T-helper 2 cell treated with Interferon-gamma antibody and Interleukin-4, amounts not matched to agents 5 μg/mL and 100 μg/mL, for 36 hours (primary cell): ENCODE measurements at places on chromosomes 1 and 21.

- DNase-seq = no peak
Observed at GRCh38 chr1:225446595-225446960, 18.7 kb upstream of the LBR start.

DNA sequence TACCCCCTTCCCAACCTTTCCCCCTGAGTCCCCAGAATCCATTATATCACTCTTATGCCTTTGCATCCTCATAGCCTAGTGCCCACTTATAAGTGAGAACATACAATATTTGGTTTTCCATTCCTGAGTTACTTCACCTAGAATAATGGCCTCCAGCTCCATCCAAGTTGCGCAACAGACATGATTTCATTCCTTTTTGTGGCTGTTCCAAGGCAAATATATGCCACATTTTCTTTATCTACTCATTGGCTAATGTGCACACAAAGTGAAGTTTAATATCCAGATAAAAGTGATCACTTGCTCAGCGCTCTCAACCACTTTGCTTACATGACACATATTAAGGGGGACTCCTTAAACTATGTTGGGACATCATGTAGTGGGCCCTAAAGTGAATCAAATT is 72.4 kb upstream of the TIAM1 start:
- DNase-seq = no peak

- no peak for DNase-seq
Observed at GRCh38 chr21:38179511-38179910, 77.3 kb upstream of the KCNJ15 start.

DNA sequence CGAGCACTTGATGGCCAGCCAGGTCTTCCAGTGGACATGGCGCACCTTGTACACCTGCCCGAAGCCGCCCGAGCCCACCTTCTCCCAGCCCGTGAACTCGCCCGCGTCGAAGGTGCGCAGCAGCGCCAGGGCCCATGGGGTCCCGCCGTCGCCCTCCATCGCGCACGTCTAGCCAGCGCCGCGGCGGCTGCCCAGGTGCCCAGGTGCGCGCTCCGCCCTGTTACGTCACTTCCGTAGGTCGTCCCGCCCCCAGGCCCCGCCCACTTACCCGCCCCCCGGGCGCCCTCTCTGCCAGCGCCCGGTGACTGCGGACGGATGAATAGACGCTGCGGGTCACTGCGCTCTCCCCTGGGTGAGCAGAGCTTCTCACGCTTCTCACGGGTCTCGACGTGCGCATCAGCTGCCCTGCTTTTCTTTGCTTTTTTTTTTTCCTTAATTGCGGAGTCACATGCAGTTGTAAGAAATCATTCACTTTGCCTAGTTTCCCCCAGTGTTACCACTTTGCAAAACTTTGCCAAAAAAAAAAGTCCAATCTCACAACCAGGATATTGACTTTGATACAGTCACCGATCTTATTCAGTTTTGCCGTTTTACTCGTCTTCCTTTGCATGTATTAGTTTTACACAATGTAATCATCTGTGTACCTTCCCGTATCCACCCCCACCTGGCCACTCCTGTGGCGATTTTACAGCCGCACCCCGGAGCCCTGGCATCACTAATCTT is at the start of gene RIPK4:
TSS of gene RIPK4 (minus strand) at position 170 of the 723 bp plus-strand sequence. CDS start at position 159, 11 bp downstream.
- DNase-seq = no peak

- DNase-seq = no peak
Observed at GRCh38 chr1:165882168-165882837, 54.9 kb downstream of the UCK2 start.

GRCh38 chr1:902802-903201 is 20.9 kb upstream of the SAMD11 start:
- no peak for DNase-seq

DNA sequence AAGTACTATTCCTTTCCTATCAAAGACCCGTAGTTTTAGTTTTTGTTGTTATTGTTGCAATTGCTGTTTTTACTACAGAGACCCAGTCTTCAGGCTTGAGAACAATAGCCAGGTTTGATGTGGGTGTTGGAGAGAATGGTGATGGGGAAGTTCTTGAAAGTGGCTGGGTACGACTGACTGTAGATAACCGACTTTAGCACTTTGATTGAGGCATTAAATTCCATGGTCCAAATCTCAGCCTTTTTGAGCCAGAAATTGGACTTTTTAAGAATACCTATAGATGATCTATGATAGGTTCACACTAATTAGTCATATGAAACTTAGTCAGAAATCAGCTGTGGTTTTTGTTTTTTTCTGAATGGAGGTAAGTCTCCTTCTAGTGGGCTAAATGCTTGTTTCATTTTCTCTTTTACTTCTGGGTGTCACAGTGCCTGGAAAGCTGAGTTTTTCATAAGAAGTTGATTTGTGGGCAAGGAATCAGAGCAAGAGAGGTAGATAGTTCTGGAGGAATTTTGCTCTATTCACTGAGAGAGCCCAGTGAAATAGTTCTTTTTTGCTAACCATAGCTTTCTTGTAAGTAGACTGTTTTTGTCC is 2.8 kb downstream of the PPIH start:
- no peak for DNase-seq

DNA sequence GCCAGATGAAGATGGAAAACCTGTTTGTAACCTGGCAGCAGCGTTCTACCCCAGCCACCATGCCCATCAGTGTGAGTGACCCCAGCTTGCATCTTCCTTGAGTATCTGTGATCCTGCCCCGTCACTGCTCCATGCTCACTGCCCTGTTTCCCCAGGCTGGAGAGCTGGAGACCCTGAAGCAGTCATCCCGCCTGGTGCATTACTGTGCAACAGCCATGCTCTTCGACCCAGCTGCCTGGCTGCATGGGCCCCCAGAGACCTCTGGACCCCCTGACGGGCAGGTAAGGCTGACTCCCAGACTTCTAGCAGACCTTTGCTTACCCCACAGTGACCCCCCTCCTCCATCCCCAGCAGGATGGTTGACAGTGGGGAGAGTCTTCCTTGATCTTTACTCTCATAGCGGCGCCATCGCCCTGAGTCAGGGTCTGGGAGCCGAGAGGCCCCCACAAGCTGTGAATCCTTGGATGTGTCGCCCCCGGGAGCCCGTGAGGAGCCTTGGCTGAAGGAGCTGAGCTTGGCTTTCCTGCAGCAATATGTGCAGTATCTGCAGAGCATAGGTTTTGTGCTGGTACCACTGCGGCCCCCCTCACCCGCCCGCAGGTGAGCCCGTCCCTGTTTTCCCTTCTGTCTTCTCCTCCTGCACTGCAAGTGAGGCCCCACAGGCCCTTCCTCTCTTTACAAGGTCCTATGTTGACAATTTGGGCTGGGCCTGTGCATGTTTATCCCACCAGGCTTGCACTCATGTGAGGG is 10.4 kb downstream of the HYI start:
- no peak for DNase-seq

- no peak for DNase-seq
Observed at GRCh38 chr21:29133241-29133640, 2.8 kb downstream of the MAP3K7CL start.

GRCh38 chr1:18088077-18088594 is 19.5 kb upstream of the IGSF21 start:
- no peak for DNase-seq

GRCh38 chr21:35303085-35303484 is 254.0 kb upstream of the RUNX1 start:
- DNase-seq = no peak
